Activated T-cell treated with anti-CD3 and anti-CD28 coated beads for 1 hour (primary cell): ENCODE measurements at places on chromosomes 1 and 21.

GRCh38 chr21:14533499-14534428 is 12.4 kb downstream of the SAMSN1 start:
- DNase-seq = no peak

DNA sequence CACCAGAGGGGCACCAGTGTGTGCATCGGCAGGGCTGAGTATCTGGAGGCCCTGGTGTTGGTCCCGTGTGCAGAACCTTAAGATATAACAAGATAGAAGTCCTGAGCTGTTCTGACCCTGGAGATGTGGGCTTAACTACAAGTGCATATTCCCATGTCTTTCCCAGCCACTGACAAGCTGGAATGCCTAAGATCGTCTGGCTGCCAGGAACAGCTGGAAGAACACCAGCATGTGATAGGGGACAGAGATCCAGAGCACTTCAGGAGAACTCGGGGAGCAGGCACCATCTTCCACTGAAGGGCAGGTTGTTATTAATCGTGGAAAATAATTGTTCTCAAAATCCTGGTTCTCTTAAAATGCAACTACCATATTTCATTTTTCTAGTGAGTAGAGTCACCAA is 419.9 kb upstream of the RUNX1 start:
- no peak for DNase-seq

- no peak for DNase-seq
These were observed 23.6 kb downstream of the OPTC start for GRCh38 chr1:203517426-203518110.

DNA sequence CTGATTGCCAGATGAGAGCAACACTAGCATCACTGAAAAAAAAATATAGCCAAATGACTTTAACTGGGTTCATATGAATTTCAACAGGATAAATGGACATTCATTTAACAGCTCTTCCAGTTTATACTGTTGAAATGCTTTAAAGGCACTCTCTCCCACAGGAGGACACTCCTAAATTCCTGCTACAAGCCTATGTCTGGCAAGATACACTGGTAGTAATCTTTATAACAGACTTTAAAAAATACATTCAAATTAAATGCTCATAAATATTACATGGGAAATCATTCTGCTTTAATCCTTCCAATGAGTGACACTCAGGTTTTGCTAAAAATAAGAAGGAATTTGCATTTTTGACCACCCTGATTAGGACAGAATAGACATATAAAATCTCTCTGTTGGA is 526.7 kb upstream of the ADAMTS5 start:
- DNase-seq = no peak

DNA sequence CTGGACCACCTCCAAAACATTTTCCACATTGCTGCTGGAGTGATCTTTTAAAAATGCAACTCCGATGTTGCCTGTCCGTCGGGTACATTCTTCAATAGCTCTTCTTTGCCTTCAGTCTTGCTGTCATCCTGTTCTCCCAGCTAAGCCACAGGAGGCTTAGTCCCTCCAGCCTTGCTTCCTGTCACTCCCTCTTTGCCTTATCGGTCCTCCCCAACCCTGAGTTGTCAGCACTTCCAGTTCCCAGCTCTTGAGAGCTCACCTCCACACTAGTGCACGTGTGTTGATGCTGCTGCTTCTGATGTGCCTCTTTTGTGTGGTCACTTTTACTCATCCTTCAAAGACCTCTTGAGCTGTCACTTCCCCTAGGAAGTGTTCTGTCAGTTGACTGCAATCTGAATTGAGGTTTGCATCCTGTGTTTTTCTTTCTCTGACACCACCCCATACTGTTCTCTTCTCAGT is 15.3 kb downstream of the UCK2 start:
- DNase-seq = no peak

- no peak for DNase-seq
These were observed 29.0 kb upstream of the CTBS start for GRCh38 chr1:84603223-84603622.

DNA sequence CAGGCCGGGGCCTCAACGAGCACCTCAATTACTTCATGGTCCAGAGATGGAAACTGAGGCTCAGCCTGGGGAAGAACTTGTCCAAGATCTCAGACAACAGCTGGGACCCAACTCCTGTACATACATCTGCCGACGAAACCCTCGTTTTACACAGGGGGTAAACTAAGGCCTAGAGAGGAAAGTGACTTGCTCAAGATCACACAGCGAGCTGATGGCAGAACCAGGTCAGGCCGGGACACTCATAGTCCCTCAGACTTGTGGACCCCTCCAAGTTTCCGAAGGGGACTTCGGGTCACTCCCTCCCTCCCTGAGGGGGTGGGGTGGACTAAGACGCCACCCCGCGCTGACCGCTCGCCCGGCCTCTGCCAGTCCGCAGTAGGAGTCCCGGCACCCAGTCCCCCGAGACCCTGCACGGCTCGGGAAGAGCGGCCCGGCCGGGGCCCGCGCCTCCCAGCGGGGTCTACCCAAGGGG is 430 bp downstream of the WASF2 start:
- peak; percentile 4 for DNase-seq

- DNase-seq = no peak
These were observed 17.1 kb downstream of the RC3H1 start for GRCh38 chr1:174005032-174005431.

GRCh38 chr1:48472638-48473037 is 634 bp upstream of the SPATA6 start:
- DNase-seq = no peak

- peak; percentile 65 for DNase-seq
These were observed 5.4 kb downstream of the TFF3 start for GRCh38 chr21:42309753-42310213.

DNA sequence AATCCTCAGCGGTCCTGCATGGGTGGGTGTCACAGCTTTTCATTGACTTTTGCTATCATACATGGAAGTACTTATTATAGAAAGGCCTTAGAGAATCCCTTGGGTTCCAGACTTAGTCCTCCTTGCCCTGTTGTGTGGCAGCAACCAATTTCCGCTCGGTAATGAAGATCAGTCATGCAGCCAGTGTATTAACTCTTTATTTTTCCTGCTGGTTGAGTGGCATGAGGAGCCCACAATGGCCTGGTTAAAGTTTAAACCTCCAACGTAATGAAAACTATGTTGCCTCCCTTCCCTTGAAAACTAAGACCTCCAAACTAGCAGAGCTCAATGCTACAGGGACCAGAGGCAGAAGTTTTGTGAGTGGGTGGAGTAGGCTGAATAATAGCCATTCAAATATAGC is 20.0 kb downstream of the CITED4 start:
- no peak for DNase-seq

- DNase-seq = no peak
These were observed 31.9 kb downstream of the NGF start for GRCh38 chr1:115306146-115306545.

DNA sequence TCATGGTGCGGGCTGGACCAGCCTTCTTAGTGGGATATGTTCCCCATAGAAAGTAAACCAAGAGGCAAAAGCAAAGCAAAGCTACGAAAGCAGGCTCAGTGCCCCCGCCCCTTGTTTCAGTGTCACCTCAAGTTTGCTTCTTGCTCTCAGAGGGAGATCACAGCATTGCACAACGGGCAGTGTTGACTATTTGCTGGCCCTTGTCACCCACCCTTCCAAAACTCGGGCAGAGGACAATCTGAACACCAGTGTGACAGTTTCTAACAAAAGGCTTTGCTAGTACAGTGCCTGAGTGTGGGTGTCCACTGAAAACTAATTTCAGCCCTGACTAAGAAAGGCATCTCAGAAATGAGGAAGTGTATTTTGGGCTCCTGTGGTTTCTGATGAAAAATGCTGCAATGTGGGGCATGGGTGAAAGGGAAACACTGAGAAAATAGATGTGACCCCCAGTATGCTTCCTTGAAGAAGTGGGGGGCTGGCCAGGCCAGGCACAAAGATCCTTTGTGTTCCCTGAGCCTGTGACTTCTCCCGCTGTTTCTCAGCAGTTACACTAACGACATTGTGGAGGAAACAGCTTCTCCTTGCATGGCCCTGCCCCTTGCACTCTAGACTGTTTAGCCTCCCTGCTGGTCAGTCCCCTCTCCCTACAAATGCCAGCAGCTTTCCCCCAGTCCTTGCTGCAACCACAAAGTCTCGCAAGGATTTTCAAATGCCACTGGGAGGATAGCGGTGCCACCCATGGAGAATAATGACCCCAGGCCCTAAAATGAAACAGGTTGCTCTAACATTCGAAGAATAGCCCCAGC is 33.3 kb upstream of the KCNE1 start:
- no peak for DNase-seq

DNA sequence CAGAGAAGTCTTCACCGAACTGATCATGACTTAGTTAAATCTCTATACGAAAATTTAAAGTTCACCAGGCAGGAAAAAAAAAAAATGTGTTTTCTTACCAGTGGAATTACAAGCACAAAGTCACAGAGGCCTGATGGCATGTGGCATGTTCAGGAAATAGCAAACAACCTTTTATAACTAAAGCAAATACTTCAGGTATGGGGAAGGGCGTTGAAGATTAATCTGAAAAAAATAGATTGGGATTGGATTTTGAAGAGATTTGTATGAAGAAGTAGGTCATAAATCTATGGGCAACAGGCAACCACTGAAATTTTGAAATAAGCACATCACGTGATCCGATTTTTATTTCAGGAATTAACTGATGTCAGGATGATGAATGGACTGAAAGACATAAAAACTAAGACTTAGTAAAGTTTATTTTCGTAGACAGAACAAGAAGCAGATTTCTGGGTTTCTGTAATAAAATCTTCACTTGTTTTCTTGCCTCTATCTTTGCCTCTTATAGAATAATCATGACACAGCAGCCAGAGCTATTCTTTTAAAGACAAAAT is 295.9 kb upstream of the ADGRL4 start:
- no peak for DNase-seq

GRCh38 chr1:204408074-204408507 is 3.5 kb downstream of the PPP1R15B start:
- no peak for DNase-seq

- DNase-seq = no peak
These were observed 15.4 kb downstream of the NOL9 start for GRCh38 chr1:6538956-6539355.

- DNase-seq = no peak
These were observed 531 bp downstream of the TSPEAR start for GRCh38 chr21:44710756-44711326.

- peak; percentile 12 for DNase-seq
These were observed 1.0 kb downstream of the EGLN1 start for GRCh38 chr1:231420959-231421545.

GRCh38 chr1:227244339-227245118 is 73.8 kb downstream of the CDC42BPA start:
- DNase-seq = no peak

GRCh38 chr1:172939475-172939874 is 111.3 kb downstream of the TNFSF18 start:
- DNase-seq = no peak

DNA sequence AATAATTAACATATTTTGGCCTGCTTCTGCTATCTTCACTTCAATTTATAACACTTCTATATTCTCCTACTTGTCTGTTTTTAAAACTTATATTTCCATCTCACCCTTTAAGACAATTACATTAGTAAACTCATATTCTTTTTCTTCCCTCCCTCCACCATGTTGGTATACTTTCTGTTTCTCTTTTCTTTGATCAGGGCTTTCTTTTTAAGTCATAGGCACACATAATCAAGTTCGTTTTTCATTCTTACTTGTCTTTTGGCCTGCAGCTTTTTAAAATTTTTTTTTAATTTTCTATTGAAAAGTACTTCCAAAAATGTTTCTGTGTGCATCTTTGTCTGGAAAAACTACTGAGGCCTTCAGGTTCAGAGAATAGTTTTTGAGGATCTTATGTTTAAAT is 2.3 kb downstream of the PYHIN1 start:
- DNase-seq = no peak

DNA sequence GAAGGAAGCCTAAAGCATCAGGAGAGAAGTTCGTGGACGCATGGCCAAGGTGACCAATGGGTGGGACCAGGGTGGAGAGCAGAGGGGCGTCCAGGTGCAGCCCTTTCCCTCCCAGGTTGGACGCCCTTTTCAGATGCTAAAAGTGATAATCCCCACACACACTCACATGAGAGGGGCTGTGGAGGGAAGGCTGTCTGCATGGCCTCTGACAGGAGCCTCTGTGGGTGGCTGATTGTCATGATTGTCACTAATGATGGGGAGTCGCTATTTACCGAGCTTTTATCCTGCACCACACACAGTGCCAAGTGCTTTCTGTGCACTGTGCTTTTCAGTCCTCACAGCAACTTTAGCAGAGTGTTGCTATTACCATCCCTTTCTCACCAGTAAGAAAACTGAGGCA is 27.1 kb upstream of the C1QA start:
- DNase-seq = no peak

- DNase-seq = no peak
These were observed 17.0 kb downstream of the SRRM1 start for GRCh38 chr1:24659993-24660665.

DNA sequence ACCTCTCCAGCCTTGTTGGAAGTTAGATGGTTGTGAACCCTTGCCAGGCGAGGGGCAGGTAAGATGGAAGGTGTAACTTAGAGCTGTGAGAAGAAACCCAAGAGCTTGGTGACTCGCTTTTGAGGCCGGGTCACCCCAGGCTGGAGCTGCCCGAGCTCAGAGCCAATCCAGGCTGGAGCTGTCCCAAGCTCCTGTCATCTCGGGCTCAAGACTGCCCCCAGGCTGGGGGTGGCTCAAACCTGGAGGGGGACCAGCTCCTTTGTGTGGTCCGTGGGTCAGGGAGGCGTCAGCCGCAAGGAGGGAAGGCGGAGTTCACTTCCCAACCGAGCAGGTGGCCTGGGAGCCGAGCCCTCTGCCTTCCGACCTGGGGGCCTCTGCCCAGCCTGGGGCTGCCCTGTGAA is 2.0 kb downstream of the HUNK start:
- no peak for DNase-seq
